ENCODE measurements at places on chromosomes 2 and 18. TPM values are rescaled to one million over a fixed set of nuclear protein-coding genes. Genes with fewer than 3 reads are reported as not detected.

VWC2L gene
- total RNA-seq = not detected

CFAP221 gene
- not detected for total RNA-seq

CKAP2L gene
- total RNA-seq = 19.4 TPM

OBSL1 gene
- total RNA-seq = 93.4 TPM

NTSR2 gene
- total RNA-seq = not detected

TPO gene
- total RNA-seq = not detected

TMEFF2 gene
- total RNA-seq = 0.96 TPM

RPIA gene
- 5.2 TPM for total RNA-seq

SAG gene
- not detected for total RNA-seq

CDH19 gene
- 0.13 TPM for total RNA-seq

REEP1 gene
- total RNA-seq = 0.40 TPM

PASK gene
- total RNA-seq = 4.6 TPM

HEATR5B gene
- total RNA-seq = 9.6 TPM

NAGK gene
- total RNA-seq = 80.2 TPM

LHCGR gene
- not detected for total RNA-seq

C2orf80 gene
- not detected for total RNA-seq

CNRIP1 gene
- total RNA-seq = 39.2 TPM

RESP18 gene
- total RNA-seq = not detected

DES gene
- under 0.01 TPM for total RNA-seq

USP40 gene
- 24.6 TPM for total RNA-seq

CCDC150 gene
- total RNA-seq = 2.3 TPM

DNER gene
- total RNA-seq = 4.8 TPM

ALLC gene
- not detected for total RNA-seq

SCN7A gene
- 3.5 TPM for total RNA-seq

PLA2R1 gene
- total RNA-seq = 2.0 TPM

CDK5R2 gene
- not detected for total RNA-seq

MSGN1 gene
- total RNA-seq = not detected

DNAJC5G gene
- not detected for total RNA-seq

TRIB2 gene
- total RNA-seq = 48.5 TPM

GPC1 gene
- total RNA-seq = 124 TPM

TMEM247 gene
- total RNA-seq = not detected

AMMECR1L gene
- total RNA-seq = 16.9 TPM

ABCG5 gene
- not detected for total RNA-seq
